Fibroblast of mammary gland (primary cell): ENCODE measurements at places on chromosomes 4 and X.

- DNase-seq = peak; percentile 36
Observed at GRCh38 chrX:103562801-103563200, 22.5 kb upstream of the TCEAL4 start.

GRCh38 chrX:107669261-107669660 is 41.0 kb downstream of the PRPS1 start:
- DNase-seq = no peak

- no peak for DNase-seq
Observed at GRCh38 chr4:168933423-168933822, 76.6 kb downstream of the CBR4 start.

DNA sequence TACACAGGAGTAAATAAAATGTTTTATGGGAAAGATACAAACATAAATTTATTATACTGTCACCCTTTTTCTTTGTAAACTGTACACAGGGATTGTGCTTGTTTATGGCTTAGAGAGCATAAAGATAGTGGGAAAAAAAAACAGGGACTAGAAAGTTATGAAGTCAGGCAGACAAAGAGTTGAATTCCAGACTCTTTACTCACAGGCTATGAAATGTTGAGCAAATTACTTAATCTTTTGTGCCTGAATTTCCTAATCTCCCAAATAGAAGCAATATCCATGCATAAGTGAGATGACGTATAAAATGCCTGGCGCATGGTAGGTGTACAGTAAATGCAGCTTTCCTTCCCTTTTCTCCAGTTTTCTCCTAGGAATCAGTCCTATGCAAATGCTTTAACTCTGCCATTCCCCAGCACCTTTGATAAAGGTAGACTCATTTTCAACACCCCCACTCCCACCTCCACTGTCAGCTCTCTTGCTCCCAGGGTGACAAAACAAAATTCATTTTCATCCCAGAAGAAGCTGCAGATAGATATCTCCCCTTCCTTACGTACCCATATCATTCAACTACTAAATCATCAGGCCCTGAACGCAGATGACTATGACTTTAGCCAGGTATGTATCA is 44.5 kb upstream of the BTC start:
- peak; percentile 61 for DNase-seq

- DNase-seq = no peak
Observed at GRCh38 chr4:173590697-173591096, 60.7 kb upstream of the HAND2 start.

DNA sequence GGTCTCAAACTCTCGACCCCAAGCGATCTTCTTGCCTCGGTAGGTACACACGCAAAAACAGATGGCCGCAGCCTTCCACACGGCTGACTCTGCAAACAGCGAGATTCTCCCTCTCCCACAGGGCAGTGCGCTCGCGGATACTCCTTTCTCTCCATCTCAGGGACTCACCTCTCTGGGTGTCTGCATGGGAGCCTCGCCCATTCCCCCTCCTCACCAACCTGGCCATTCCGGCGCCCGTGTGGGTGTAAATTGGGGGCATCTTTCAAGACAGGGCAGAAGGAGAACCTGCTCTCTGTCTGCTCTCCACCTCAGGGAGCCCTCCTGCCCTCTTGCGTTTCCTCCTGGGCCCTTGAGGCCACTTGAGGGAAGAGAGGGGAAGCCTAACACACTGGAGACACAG is 4.4 kb downstream of the CTAG2 start:
- DNase-seq = no peak

- no peak for DNase-seq
Observed at GRCh38 chr4:68344785-68345184, 5.1 kb downstream of the YTHDC1 start.

DNA sequence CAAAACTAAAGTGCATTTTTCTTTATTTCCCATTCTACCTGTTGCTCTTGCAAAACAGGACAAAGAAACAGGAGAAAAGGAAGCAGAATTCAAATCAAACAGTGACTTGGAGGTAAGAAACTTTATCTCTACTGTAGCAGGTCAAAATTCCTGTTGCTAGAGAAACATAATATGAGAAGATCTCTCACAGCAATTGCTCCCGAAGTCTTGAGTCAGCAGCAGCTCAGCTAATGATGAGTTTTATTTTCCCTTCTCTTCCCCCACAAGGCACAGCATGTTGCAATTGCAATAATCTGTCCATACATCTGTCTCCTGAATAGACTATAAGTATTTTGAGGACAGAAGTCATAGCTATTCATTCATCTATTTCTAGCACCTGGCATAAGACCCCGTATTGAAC is 112.7 kb downstream of the CLNK start:
- DNase-seq = no peak
